ENCODE measurements at places on chromosomes 7 and 10.

DNA sequence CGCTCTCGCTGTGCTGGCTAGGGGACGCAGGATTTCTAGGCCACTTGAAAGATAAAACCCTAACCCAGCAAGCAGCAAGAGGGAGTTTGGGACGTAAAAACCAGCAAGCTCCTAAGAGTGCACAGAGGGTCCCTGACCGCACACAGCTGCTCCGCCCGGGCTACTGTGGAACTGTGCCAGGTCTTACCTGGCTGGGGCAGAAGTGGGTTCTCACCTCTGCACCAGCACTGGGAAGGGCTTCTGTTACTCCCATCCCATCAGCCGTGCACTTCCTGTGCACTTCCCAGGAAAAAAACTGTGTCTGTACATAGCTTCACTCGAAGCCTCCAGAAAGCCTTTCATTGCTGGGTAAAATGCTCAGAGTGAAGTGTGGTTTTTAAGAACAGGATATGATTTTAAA, 45.9 kb upstream of the PTF1A start:
- DNase-seq, result no peak

DNA sequence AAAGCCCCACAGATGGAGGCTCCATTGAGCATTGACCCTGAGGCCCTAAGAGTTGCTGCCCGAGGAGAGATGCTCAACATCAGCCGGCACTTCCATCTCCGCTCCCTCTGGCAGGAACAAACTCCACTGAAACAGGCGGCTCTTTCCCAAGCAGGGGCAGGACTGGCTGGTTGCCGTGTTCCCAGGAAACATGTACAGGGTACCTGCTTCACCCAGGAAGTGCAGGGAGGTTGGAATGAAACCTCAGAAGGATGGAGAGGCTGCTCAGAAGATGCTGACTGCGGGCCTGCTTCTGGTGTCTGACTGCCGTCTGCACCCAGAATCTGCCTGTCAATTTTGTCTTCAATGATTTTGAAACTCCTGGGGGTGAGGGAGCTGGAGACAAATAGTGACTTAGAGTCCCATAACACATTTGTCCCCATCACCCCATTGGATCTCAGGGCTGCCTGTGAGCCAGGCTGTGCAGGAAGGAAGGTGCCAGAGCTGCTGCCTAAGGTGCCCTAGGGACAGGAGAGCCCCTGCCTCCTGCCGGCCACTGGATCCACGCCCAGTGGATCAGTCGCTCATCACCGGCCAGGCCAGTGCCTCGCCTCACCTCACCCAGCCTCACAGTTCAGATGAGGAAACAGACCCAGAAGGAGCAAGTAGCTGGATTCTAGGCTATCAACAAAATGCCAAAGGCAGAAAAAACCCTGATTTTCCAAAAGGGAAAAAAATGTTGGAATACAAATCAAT, 237.3 kb downstream of the PTPRN2 start:
- DNase-seq, result no peak

DNA sequence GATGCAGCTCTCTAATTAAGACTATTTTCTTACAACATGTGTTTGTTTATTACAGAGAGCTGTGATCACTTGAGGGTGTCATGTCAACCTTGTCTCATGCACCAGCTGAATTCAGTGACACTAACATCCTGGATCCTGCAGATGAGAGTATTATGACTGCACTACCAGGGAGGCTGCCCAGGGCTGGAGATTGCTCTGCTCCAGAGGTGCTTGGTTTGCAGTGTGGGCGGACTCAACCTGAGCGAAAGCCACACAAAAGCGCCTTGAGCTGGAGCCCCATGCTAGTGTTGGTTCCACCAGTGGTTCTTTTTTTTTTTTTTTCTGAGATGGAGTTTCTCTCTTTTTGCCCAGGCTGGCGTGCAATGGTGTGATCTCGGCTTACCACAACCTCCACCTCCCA, 33.8 kb upstream of the ATXN7L1 start:
- no peak for DNase-seq

DNA sequence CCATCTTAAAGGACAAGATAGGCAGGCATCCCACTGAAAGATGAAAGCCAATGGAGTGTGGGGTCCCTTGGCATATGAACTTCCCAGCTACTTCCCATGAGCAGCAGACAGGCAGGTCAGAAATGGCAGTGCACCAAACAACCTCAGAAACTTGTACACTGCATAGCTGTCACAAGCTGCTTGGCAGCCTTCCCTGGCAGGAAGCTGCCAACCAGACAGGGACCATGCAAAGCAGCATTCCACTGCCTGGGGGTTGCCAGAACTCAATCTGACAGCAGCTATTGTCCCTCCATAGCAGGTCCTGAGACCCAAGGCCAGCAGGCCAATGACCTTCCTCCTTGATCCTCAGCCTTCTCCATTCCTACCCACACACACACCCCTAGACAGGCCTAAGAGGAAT, 139.5 kb downstream of the PLCE1 start:
- no peak for DNase-seq

DNA sequence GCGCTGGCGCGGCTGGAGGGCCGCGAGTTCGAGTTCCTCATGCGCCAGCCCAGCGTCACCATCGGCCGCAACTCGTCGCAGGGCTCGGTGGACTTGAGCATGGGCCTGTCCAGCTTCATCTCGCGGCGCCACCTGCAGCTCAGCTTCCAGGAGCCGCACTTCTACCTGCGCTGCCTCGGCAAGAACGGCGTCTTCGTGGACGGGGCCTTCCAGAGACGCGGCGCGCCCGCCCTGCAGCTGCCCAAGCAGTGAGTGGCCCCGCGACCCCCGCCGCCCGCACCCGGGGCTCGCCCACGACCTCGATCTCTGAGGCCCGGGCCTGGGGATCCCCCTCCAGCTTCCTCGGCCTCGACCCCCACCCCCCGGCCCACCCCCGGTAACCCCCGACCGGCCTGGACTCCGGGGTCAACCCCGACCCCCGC, 537 bp downstream of the FOXK1 start:
- DNase-seq, result no peak

GRCh38 chr10:122331100-122331499, 43.4 kb upstream of the PLEKHA1 start:
- no peak for DNase-seq

DNA sequence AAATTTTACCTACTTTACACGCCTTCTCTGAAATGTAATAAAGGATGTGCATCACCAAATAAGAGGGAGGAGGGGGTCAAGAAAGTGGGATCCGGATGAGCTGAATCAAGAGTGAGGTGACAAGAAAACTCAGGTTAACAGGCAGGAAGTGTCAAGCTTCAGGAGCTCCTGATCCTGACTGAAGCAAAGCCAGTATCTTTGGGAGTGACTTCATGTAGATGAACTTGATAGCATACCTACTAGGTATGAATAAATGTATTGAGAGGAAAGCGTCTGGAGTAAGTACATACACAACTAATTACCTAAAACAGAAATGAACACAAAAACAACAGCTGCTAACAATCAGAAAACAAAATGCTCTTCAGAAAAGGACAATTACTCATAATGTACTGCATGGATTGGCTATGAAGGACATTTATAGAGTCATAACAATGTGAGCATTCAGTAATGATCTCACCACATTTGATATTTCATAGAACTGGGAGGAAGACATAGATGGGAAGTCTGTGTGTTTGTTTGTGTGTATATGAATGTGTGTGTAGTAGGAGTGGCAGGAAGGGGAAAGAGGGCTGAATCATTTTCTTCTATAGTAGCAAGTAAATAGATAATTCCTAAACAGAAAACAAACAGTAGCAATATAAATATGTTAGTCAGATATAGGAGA, 29.4 kb downstream of the PRKG1 start:
- no peak for DNase-seq

DNA sequence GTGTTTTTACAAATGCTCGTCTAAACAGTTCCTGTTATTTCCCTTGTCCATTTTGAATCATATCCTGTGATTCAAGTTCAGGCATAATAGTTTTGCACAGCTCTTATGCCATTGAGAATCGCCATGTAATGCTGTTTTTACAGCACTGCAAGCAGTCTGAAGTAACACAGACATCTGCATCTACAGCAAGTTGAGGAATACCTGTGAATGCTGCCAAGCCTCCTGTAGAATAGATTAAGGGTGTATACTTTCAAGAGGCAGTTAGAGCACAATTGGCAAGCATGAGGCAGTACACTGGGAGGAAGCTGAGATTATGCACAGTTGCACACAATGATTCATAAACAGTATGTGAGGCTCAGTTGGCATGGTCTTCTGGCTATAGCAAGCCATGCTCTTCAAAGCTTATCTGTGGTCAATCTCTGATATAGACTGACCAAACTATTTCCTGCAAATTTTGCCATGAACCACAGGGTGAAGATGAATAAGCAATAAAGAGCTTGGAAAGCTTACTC, 121.9 kb upstream of the AKR1E2 start:
- no peak for DNase-seq

DNA sequence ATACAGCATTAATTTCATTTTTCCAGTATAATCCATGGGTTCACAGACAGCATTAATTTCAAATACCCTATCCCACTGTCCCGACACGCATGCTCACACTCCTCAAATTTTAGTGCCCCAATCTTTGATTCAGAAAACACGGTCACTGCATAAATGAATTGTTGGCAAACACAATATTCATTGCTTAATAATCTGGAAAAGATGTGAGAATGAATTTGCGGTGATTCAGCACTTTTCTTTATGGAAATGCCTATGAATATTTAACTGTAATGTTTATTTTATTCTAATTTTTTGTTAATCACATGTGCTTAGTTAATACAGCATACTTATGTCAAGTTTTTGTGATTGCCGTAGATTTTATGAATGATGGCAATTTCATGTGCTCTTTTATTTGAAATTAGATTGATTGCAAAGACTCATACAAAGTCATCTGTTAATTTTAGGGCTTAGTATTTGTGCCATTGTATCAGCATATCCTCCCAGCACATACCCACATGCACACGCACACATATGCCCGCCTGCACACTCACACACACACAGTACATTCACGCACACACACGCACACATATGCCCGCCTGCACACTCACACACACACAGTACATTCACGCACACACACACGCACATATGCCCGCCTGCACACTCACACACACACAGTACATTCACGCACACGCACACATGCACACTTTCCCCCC, 35.1 kb downstream of the MACROH2A2 start:
- no peak for DNase-seq

- no peak for DNase-seq
Observed at GRCh38 chr10:30467651-30468338, 33.8 kb downstream of the MAP3K8 start.

- DNase-seq, result no peak
Observed at GRCh38 chr10:112713411-112713810, 236.6 kb upstream of the TCF7L2 start.

GRCh38 chr10:119737823-119738222, 12.0 kb downstream of the INPP5F start:
- DNase-seq, result no peak

DNA sequence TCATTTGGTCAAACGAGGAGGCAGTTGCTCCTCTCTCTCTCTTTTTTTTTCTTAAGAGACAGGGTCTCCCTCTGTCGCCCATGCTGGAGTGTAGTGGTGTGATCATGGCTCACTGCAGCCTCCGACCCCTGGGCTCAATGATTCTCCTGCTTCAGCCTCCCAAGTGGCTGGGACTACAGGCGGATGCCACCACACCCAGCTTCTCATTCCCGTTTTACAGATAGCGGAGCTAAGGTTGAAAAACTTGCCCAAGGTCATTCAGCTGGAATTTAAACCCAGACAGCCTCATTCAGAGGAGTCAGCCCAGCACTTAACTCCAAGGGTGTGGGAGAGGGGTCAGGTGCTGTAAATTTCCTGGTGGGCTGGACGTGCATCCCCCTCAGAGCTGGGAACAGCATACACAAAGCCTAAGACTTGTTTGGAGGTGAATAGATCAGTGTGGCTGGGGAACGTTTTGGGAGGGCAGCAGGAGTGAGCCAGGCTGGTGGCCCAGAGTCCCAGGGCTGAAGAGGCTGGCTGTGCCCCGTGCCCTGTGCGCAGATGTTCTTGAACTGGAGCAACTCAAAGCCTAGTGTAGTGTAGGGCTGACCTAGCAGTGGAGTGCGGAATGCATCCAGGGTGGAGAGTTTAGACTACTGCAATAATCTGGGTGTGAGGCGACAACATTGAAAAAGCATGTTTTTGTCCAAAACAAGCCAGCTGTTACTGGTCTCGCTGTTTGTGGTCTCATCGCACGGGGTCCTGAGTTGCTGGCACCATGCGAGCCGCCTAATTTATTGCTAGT, 2.3 kb downstream of the HTRA1 start:
- DNase-seq, result no peak

GRCh38 chr7:139511315-139511714, 12.2 kb upstream of the CLEC2L start:
- no peak for DNase-seq

- no peak for DNase-seq
Observed at GRCh38 chr10:21173802-21174714, 276.9 kb upstream of the NEBL start.

DNA sequence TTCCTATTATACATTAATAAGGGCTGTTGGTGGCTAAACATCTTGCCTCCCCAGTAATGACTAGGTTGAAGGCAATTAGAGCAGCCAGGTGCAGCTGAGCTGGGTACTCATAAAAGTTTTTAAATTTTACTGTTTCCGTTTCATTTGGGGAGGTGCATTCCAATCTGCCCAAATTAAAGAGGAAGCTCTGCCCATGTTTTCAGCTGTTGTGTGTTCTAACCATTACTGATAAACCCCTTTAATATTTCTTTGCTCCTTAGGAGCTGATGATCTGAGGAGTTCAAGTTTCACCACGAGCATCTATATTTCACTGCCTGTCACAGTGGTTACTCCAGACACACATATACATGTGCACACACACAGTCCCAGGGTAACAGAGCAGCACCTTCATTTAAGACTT, 94.4 kb downstream of the JAZF1 start:
- no peak for DNase-seq

DNA sequence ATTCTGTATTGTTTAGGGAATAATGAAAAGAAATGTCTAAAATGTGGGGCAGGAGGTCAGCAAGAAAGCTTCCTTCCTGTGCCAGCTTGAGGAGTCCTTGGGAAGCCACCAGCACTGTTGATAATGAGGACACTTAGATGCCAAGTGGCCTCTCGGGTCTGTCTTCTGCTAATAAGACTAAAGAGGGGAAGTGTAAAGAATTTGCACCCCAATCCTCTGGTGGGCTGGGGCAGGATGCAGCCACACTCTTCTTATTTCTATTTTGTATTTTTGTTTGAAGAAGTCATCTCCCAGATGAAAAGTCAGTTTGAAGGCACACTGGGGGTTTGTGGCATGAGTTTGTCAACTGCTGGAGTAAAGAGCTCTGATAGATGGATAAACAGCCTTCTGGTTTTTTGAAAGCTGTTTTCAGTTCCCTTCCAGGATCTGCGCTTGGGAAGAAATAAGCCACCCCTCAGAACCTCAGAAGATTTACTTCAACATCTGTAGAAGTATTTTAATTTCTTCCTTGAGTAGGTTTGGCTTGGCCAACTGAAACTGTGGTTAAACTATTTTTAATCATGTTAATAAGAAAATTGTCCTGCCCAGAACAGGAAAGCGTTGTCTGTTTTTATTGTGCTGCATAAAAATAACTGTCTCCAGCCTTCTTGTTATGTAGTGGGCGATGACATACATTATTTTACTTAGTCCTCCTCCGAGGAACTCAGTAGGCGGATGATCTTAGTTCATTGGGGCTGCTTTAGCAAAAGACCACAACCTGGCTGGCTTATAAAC, 128.8 kb upstream of the GPR26 start:
- no peak for DNase-seq

- DNase-seq, result no peak
Observed at GRCh38 chr7:105198223-105198622, 184.2 kb downstream of the KMT2E start.
